Activated T-cell treated with anti-CD3 and anti-CD28 coated beads for 1 hour (primary cell): ENCODE measurements at places on chromosomes 13 and 19.

DNA sequence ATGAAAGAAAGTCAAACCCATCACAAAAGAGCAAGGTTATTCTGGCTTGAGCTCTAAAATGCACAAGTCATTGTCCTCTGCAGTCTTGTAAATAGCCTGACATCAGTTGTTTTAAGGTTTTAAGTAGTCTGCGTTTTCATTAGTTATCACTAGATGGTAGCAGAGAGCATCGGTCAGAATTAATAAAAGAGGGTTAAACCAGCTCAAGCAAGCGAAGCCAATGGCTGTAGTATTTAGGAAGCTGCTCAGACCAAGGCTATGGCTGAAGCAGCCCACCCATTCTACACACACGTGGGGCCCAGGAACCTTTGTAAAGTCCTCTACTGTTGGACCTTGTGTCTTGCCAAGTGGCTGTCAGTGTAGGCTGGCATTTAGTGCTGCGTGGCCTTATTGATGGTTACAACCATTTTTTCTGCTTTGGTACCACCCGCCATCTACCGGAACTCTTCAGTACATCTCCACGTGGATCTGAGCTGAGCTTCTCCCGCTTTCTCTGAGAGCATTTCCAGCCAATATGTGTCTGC, 13.3 kb upstream of the ZNF57 start:
- DNase-seq = no peak

GRCh38 chr13:108705031-108705430, 75.6 kb downstream of the MYO16 start:
- DNase-seq = no peak

- DNase-seq = no peak
Observed at GRCh38 chr13:111962431-111962891, 104.5 kb upstream of the SOX1 start.

GRCh38 chr19:42693760-42694350, 46.4 kb downstream of the PSG3 start:
- no peak for DNase-seq

- DNase-seq = no peak
Observed at GRCh38 chr13:89568276-89568675, 1779.2 kb upstream of the MIR17HG start.

GRCh38 chr19:42461700-42462324, 19.1 kb upstream of the CXCL17 start:
- no peak for DNase-seq

GRCh38 chr19:14480700-14481079, 5.5 kb upstream of the PTGER1 start:
- no peak for DNase-seq

GRCh38 chr13:112741835-112742570, 52.2 kb downstream of the ATP11A start:
- DNase-seq = no peak

- DNase-seq = peak; percentile 93
Observed at GRCh38 chr19:18919086-18919899, at the start of the genes COPE and DDX49. COPE (minus strand) TSS chr19:18919387; CDS start chr19:18919348, 39 bp downstream. DDX49 (plus strand) TSS chr19:18919715; CDS start chr19:18919742, 27 bp downstream.

DNA sequence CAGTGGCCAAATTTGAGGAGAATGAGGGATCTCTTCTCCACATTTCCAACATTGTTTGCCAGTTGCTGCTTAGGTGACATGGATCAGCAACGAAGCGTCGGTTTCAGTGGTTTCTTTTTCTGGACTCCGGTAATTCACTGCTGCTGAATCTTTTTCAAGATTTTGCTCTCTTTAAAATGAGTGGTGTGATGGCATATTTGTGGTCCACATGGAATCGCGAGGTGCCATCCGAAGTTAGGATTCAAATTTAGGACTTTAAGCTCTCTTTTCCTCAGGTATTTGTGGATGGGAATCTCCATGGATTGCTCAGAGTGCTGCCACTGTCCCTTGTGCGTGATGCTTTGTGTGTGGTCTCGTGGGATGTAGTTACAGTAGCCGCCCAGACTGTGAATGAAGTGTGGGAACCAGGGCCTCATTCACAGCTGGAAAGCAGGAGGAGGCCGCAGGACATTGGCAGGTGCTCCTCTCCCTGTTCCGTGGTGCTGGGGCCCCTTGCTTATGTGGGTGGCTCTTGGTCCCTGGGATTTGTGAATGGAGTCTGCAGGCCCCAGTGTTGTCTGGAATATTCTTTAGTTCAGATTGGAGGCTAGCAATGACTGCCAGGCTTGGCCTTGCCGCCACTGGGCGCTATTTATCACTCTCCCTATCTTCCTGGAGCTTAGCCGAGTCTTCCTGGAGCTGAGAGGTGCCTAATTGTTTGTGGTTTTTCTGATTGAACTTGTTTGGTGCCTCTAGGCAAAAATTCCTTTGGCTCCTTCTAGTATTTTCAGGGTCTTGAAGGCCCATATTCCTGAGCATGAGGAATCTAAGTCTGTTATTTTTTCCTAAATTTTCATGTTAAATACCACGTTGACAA, 1.5 kb downstream of the ILF3 start:
- no peak for DNase-seq

DNA sequence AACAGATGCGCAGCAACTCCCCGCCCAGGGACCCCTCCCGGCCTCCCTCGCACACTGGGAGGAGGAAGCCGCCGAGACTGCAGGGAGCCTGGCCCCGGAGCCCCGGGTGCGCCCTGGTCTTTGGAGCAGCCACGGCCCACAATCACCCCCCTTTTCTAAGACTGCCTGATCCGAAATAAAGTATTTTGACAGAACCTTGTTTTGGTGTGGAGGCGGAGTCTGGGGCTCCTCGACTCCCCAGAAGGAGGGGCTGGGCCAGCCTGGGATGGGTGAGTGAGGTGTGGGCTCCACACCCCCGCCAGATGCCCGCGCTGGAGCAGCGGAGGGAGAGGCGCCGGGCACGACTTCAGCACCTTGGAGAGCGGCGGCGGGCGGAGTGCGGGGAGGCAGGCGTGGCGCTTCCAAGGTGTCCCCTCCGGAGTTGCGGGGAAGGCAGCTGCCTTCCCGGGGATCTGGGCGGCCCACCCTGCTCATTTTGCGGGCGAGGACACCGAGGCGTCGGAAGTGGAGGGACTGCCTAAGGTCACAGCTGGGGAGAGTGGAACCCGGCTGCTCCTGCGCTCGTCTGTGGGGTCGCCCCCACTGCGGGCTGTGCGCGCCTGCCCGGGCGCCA, 9.4 kb downstream of the SIRT6 start:
- peak; percentile 65 for DNase-seq

GRCh38 chr19:52020506-52020905, 7.7 kb downstream of the ZNF614 start:
- no peak for DNase-seq

- no peak for DNase-seq
Observed at GRCh38 chr13:108958013-108958376, 328.6 kb downstream of the MYO16 start.

GRCh38 chr13:102707467-102707866, 12.6 kb upstream of the METTL21C start:
- no peak for DNase-seq

DNA sequence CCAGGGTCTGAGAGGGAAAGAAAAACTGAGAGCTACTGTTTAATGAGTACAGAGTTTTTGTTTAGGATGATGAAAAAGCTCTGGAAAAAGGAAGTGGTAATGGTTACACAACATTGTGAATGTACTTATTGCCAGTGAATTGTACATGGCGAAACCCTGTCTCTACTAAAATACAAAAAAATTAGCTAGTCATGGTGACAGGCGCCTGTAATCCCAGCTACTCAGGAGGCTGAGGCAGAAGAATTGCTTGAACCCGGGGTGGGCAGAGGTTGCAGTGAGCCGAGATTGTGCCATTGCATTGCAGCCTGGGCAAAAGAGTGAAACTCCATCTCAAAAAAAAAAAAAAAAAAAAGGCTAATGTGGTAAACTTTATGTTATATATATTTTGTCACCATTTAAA, 96.3 kb downstream of the VWA8 start:
- DNase-seq = no peak

DNA sequence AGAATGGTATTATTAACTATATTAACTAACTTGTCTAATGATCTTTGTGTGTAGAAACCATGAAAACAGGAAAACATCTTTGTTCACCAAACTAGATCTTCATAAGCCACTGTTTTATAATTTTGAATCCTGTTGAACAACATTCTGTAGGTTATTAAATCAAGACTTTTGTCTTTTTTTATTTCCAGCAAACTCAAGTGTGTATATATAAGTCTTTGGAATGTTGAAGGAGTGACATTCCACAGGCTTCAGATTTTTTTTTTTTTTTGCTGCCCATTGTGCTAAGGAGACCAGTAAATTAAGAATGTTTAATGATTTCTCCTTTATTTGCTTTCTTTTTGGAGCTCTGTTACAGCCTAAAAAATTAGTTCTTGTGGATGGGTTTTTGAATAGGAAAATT, 89.6 kb downstream of the LMO7 start:
- no peak for DNase-seq

GRCh38 chr13:36163286-36163685, 32.1 kb upstream of the DCLK1 start:
- no peak for DNase-seq

DNA sequence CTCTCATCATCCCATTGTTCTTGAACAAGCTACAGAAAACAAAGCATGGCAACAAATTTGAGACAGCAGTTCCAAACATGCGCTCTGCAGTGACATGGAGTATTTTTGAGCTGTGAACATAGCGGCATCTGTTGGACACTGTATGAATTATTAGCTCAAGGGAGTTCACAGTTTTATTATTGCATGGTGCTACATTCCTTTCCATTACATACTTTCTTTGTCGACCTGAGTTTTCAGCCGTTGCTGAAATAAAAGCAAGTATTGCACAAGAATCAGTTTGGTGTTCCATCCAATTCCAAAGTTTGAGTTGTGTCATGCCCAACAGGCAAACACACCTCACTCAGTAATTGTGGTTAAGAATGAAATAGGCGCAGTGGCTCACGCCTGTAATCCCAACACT, 30.1 kb upstream of the METTL21C start:
- no peak for DNase-seq

DNA sequence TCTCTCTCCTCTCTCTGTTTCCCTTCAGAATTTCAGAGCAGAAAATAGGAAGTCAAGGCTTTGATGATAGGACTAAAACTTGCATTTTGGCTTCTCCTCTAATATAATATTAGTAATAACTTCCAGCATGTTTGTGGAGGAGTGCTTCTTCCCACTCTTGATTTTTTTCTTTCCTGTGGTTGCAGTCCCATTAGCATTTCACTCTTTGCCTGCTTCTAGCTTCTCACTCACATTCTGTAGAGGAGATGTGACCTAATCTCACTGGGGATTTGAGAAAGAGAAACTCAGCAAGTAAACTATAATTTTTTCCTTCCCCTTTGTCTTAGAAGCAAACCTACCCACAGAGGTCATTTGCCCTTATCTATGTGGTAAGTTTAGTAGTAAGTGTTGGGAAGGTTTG, 169.4 kb upstream of the HTR2A start:
- DNase-seq = no peak

DNA sequence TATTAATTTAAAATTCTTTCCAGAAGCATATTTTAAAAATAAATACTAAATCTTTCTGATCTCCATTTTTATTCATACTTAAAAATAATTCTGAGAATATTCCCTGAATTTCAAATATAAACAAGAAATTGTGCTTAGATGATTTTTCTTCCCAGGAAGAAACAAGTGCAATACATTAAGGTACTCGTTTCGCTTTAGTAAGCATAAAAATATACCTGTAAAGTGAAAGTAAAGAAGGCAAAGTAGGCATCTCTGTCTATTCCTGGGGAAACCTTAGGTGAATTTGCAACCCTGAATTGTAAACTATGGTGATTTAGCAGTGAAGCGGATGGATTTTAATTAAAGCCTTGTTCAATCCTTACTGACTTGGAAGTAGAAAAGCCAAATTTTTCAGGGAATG, 354.2 kb downstream of the DIAPH3 start:
- no peak for DNase-seq

- no peak for DNase-seq
Observed at GRCh38 chr13:27917121-27917947, 2.5 kb upstream of the PDX1 start.

GRCh38 chr19:40519352-40520322, 52.8 kb downstream of the SPTBN4 start:
- DNase-seq = no peak

GRCh38 chr19:14915116-14915515, 26.2 kb upstream of the OR7C2 start:
- no peak for DNase-seq
